ENCODE measurements at places on chromosomes 7 and 10. TPM values are rescaled to one million over a fixed set of nuclear protein-coding genes. Genes with fewer than 3 reads are reported as not detected.

The LDB1 gene
- 58.6 TPM for total RNA-seq

The CASTOR2 gene
- total RNA-seq, result 9.8 TPM

The OR2A12 gene
- not detected for total RNA-seq

The KIF11 gene
- total RNA-seq, result 14.5 TPM

The NKX1-2 gene
- total RNA-seq, result not detected

The GATA3 gene
- 0.16 TPM for total RNA-seq

The PDCD4 gene
- total RNA-seq, result 37.9 TPM

The MRC1 gene
- total RNA-seq, result 2.1 TPM

The DRGX gene
- total RNA-seq, result not detected

The FAM221A gene
- total RNA-seq, result 4.2 TPM

The CLCN1 gene
- total RNA-seq, result not detected

The MCM10 gene
- 14.2 TPM for total RNA-seq

The DENND2A gene
- under 0.01 TPM for total RNA-seq

The SPDYE11 gene
- not detected for total RNA-seq

The ADCY1 gene
- 0.13 TPM for total RNA-seq

The ST7 gene
- 20.7 TPM for total RNA-seq
